ENCODE measurements at places on chromosomes 2 and 18.

GRCh38 chr2:45862843-45863242 is 211.4 kb downstream of the PRKCE start:
- no peak for DNase-seq

- DNase-seq: no peak
These were observed 265.4 kb downstream of the ZNF385B start for GRCh38 chr2:179596018-179596417.

- no peak for DNase-seq
These were observed 600.6 kb downstream of the RNF144A start for GRCh38 chr2:7517851-7518250.

DNA sequence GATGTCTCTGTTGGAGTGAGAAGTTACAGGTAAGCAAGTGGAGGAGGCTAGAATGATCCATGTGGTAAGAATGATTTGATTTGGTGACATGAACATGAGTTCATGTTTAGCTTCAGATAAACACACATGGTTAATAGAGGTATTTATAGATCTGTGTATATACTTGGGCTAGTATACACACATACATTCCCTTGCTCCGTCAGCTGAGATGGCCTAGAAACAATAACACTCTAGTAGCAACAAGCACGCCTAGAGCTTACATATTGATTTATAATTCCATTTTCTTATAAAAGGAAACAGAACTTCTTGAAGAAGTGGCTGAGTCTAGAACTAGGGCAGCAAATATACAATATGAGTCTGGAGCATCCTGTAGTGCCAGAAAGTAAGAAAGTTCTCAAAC is 223.0 kb downstream of the RND3 start:
- no peak for DNase-seq

- no peak for DNase-seq
These were observed 59.1 kb downstream of the ACOXL start for GRCh38 chr2:110791435-110791834.

DNA sequence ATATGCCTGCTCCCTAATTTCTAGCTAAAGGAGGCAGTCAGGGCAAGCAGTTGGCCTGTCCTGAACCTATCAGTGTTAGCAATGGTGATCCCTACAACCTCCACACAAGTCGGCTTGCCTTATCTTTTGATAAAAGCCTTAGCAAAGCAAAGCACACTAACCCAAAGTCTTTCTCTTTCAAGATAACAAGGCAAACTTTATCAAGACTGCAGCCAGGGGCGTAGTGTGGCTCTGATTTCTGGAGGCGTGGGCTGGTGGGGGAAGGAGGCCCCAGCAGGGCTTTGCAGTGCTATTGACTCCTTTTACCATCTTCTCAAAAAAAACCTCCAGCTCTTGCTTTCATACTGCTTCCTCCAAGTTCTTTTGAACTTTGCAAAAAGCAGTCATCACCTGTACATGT is 40.2 kb upstream of the LAMA1 start:
- DNase-seq: no peak

- no peak for DNase-seq
These were observed 398.9 kb downstream of the RND3 start for GRCh38 chr2:150088538-150088937.

GRCh38 chr2:72917877-72918553 is 696 bp downstream of the EMX1 start:
- DNase-seq: no peak

- no peak for DNase-seq
These were observed 258.8 kb downstream of the CYP26B1 start for GRCh38 chr2:71888751-71889445.

- no peak for DNase-seq
These were observed 1407.0 kb upstream of the CELF4 start for GRCh38 chr18:38972571-38972970.

DNA sequence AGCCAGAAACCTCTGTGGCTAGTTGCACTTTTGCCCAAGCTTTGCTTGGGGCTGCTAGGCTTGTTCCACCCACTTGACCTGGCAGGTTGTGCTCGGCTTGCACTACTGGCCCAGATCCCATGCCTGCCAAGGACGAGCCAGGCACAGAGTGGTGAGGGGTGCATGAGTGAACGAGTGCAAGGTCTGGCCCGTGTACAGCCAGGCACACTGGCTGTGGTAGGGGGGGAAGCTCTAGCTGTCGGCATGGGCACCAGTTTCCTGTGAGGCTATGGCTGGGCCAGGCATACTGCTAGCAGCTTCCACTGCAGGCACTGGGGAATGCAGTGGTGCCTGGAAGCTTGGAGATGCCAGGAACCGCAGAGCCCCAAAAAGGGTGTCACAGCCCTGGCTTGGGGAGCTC is 210.4 kb downstream of the AKAIN1 start:
- no peak for DNase-seq

- no peak for DNase-seq
These were observed 78.8 kb upstream of the SMAD2 start for GRCh38 chr18:48009116-48009745.

GRCh38 chr2:45169339-45170190 is 160.3 kb upstream of the SIX2 start:
- DNase-seq: peak; percentile 26

GRCh38 chr2:231752061-231752460 is 29.0 kb downstream of the PDE6D start:
- DNase-seq: no peak

GRCh38 chr2:120680136-120680761 is 55.4 kb upstream of the GLI2 start:
- DNase-seq: peak; percentile 70

- no peak for DNase-seq
These were observed 219.9 kb downstream of the TMX3 start for GRCh38 chr18:68494802-68495581.

DNA sequence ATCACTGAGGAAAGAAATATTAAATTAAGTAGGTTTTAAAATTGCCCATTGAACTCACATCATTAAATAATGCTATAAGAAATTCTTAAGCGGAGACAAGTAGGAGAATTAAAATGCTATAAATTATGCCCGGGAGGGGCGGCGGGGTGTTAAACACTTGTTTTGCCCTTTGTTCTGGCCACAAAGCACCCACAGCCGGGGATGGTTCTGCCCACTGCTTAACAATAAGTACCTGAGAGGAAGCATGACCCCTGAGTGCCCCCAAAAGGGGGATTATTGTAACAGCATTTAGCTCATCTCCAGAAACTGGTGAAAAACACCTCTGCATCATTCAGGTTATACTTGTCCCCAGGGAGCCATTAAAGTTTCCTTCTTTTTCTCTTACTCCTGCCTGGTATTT is 332.7 kb upstream of the POU3F3 start:
- DNase-seq: no peak

GRCh38 chr2:226483745-226484619 is 315.6 kb downstream of the IRS1 start:
- no peak for DNase-seq

GRCh38 chr2:28767337-28767736 is 15.7 kb downstream of the PPP1CB start:
- DNase-seq: no peak

DNA sequence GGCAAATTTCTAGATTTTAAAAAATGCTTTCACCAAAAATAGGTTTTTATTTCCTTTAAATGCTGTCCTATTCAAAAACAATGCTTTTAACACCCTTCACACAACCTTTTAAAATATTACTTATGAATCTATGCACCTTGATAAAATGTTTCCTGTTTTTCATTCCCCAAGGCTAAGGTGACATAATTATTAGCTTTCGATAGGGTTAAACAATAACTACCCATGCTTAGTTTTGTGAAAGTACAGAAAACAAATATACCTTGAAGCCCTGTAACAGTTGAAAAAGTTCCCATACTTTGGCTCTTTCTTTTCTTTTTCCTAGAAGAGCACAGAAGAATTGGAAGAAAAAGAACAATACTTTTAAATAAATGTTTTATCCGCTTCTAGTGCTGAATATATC is 54.9 kb upstream of the ITPRID2 start:
- DNase-seq: no peak

DNA sequence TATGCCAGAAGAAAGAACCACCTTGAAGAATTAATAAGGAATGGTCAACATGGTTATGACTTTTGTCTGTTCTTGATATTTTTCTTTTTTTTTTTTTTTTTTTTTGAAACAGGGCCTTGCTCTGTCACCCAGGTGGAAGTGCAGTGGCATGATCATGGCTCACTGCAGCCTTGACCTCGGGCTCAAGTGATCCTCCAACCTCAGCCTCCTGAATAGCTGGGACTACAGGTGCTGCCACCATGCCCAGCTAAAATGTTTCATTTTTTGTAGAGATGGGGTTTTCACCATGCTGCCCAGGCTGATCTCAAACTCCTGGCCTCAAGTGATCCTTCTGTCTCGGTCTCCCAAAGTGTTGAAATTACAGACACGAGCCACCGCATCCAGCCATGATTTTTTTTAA is 53.4 kb upstream of the ACSL3 start:
- no peak for DNase-seq

GRCh38 chr2:7201851-7202250 is 284.6 kb downstream of the RNF144A start:
- no peak for DNase-seq

DNA sequence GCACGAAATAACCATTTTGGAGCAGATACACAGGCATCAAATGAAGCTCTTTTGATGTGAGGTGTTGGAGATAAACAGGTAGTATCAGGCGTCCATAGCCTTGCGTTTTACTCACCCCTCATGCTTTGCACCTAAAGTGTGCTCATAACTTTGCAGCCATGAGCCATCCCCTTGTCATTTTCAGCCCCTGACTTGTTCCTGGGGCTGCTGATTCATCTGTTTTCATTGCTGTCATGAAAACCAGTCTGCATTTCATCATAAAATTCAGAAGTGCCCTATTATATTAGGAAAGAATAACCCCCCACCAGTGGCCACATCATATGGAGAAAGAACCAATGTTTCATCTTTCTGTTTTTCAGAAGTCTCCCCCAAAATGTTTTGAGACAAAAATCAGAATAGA is 329.7 kb upstream of the NRP2 start:
- DNase-seq: peak; percentile 14

- DNase-seq: no peak
These were observed 43.2 kb downstream of the LPIN2 start for GRCh38 chr18:2969695-2970094.

GRCh38 chr2:13543550-13543949 is 826.8 kb downstream of the TRIB2 start:
- no peak for DNase-seq

GRCh38 chr2:44351676-44352075 is 9.6 kb downstream of the PREPL start:
- DNase-seq: no peak

DNA sequence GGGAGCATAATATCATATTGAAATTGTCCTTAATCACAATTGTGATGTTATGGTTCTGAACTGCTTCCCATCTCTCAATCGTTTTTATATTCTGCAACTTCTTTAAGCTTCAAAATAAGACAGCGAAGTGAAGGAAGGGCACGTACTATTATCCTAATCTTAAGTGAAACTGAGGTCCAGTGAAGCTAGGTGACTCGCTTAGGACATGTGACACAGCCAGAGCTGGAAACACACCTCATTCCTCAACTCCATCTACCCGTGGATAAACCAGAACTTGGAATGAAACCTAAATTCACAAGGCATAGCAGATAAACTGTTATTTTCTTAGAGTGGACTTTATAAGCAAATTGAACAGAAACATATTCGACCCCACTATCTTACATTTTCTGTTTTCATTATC is 191.2 kb upstream of the PXDN start:
- no peak for DNase-seq

DNA sequence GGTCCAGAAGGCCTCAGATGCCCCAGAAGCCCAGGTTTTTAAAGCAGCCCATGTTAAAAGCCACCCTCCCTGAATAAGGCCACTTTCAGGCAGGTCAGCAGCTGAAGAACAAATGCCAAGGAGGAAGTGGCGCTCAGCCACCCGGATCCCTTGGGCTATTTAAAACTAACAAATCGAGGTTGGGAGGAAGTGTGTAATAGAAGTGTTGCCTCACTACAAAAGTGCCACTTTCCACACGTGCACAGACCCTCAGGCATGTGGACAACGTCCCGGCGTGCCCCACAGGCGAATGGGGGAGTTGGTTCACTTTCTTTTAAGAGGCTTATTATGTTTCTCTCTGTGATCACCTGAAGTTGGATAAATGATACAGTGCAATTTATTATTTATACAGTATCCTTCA is 173.8 kb upstream of the SALL3 start:
- DNase-seq: no peak

DNA sequence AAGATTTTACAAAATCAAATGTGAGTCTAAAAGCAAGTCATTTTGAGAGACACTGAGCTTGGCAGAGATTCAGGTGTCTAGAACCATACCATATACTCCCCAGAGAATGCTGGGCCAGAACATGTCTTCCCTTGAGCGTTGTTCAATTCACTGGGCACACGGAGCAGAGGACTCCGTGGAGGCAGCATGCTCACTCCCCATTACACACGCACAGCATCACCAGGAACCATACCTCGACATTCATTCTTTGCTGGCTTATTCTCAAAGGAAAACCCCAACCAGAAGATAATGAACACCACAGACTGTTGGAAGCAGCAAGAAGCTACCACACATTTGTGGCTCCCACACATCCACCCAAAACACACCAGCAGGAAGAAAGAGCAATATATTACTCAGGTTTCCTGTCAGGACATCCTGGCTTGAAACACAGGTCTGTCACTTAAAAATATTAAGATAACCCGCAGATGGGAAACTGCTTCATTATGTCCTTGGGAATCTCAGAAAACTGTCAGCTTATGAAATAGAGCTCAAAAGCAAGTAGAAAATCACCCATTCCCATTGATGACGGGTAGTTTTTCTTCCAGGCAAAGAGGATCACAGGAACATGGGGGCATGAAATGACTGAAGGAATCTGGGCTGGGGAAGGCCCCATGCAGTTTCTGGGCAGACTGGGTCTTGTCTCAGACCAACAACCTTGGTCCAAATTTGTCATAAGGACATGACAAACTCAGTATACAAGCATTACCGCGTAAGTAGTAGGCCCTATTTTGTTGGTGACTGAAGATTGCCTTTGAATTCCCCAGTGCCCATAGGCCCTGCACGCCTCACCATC is 46.4 kb downstream of the PCBP1 start:
- DNase-seq: no peak

GRCh38 chr2:161426455-161426921 is 10.4 kb downstream of the TBR1 start:
- no peak for DNase-seq

- no peak for DNase-seq
These were observed 19.4 kb downstream of the AAK1 start for GRCh38 chr2:69624131-69624530.

GRCh38 chr2:194992648-194993047 is 664.4 kb upstream of the SLC39A10 start:
- DNase-seq: no peak
